ENCODE measurements at places on chromosomes 3 and 15.

DNA sequence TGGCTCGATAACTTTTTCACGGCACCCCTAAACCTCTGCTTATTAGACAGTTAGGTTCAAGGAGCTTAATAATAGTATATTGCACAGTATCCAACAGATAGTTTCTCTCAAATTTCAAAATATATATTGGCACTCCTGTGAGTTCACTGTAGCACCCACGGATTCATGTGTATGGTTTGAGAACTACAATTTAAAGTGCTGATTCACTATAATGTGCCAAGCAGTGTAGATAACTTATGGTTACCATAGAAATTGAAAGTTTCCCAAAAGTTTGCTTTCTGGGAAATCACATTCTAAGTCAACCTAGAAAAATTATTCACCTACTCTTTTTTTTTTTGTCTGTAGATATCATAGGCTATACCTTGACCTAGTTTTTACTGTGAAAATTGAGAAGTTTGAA is 86.6 kb downstream of the GAP43 start:
- DNase-seq, result peak; percentile 34

DNA sequence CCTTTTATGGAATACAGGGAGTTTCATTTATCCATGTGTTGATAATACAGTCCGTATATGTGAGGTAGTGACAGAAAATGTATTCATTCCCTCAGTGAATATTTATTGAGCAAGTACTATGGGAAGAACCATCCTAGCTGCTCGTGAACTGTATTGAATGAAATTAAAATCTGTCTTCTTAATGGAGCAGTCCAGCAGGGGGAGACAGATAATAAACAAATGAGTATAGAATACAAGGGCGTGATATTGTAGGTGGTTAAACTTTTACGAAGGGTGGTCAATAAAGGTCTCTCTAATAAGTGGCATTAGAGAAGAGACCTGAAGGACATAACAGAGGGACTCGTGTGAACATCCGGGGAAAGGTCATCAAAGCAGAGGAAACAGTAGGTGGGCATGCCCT is 62.7 kb upstream of the OSTN start:
- peak; percentile 15 for DNase-seq

DNA sequence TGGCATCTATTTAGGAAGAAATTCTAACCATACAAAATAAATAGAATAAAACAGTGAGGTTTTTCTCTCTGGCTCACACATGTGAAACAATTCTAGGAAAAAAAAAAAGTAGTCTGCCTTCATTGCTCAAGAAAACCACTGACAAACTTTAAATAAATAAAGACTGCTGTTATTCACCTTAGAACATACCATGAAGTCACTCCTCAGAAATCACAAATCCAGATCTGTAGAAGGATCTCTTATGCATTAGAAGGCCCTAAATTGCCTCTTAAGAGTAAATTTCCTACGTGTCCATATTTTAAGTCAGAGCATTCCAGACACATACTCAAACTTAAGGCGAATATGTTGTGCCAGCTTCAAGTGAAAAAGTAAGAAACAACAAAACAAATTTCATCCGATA is 217.3 kb downstream of the ZIC4 start:
- peak; percentile 11 for DNase-seq

DNA sequence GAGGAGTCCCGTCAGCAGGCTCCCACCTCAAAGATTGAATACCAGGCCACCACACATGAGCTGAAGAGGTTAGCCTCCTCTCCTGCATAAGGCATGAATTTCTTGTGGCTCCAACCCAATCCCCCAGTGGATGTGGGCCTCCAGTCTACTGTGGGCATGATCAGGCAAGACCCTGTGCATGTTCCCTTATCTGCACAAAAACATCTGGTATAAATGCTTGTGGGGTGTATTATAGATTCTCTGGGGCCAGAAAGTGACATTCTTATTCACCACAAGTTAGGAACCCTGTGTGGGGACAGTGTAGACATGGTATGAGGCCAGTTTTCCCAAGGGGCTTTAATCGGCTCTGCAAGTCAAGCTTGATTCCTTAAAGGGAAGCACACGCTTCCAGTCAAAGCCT is 18.2 kb upstream of the UBP1 start:
- DNase-seq, result no peak

- no peak for DNase-seq
These were observed 42.9 kb downstream of the DCUN1D1 start for GRCh38 chr3:182937293-182938051.

All from fibroblast of skin of scalp (primary cell).